ENCODE measurements at places on chromosomes 11 and 22.

GRCh38 chr11:2751523-2752203, 51.9 kb upstream of the KCNQ1OT1 start:
- no peak for DNase-seq

DNA sequence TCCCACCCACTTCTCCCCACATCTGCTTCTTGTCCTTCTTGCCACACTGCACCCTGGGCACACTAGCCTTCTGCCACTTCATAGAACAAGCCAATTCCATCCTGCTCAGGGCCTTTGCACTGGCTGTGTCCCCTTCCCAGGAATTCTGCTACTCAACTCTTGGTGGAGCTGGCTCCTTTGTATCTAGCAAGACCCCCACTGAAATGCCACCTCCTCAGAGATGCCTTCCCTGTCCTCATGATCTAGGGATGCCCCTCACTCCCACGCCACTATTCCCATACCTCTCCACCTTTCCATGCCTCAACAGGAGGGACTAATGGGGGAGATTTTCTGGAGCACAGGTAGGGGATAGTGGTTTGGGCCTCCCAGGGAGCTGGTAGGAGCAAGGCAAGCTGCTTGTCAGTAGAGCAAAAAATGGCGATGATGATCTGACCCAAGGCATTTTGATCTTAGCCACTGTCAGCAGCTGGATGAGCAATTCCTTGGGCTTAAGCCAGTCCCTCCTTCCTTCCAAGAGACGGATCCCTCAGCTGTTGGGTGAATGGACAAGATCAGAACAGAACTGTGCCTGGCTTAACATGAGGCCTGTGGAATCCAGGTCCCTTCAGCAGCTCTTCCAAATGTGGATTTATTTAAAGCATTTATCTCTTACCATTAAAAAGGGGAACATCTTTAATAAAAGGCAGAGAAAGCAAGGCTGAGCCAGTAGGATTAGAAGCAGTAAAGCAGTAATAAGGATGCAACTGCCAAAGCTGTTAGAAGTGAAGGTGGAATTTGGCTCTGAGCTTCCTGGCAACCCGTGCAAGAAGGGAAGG, 4.0 kb upstream of the PRDM11 start:
- no peak for DNase-seq

GRCh38 chr11:15229069-15229468, 114.3 kb downstream of the INSC start:
- DNase-seq = no peak

- DNase-seq = no peak
These were observed 18.4 kb downstream of the NEAT1 start for GRCh38 chr11:65440831-65441499.

- no peak for DNase-seq
These were observed 12.6 kb upstream of the POU2F3 start for GRCh38 chr11:120227228-120227852.

DNA sequence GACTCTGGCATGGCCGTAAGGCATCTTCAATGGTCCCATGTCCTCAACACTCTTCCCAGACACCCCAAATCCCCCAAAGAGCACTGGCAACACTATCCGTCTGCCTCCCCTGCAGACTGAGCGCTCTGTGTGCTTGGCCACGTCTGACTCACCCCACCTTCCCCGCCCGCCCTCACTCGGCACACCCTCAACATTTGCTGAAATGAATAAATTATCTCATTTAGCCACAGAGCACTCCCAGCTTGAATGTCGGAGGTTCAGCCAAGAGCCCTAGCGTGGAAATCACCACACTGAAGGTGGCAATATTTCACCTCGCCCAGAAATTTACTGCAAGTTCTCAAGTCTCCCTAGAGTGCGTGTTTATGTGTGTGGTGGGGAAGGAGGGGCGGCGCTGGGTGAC, 46.6 kb upstream of the TCF20 start:
- peak; percentile 16 for DNase-seq

DNA sequence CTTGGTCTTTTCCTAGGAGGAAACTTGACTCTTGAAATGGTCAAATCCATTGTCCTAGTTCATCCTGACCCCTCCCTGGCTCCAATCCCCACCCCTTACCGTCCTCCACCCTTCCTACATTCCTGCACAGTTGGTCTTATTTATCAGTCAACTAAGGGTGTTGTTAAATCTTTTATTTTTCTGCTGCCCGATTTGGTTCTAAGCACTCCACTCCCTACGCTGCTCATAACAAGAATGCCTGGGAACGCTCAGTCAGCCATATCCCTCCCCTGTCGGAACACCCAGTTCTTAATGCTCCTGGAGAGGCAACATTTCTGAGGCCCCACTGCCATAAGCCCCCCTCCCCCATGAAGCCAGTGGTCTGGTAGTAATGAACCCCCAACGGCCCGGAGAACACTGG, 9.7 kb downstream of the EHF start:
- no peak for DNase-seq

All from NCI-H526 treated with DMSO at 0.1 percent for 48 hours (cell line).